Activated B cell treated with CpG ODN at 0.5 μM for 24 hours (primary cell): ENCODE measurements at places on chromosomes 2 and 18.

GRCh38 chr2:208147759-208148158, 1.8 kb upstream of the CRYGB start:
- no peak for DNase-seq

DNA sequence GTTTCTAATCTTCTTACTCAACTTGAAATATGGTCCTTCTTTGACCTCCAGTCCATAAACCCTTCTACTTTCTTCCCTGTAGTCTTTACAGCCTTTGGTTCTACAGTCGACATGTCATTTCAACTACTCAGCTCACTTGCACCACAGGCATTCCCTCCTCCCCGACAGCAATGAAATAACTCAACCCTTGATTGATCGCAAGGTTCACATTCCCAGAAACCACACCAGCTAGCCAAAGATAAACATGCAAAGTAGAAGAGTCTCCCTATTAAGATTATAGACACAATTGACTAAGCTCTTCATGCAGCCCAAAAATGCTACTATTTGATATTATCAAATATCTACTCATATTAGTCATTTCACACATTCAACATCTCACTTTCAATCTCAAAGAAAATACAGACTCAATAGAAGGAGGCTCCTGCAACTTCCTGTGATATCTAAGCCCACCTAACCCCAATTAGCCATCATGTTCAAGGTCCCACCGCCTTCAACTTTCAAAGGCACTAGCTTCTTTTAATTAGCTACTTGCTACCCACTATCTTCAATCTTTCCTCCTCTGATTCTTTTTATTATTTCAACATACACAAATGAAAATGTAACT, 50.8 kb downstream of the RTTN start:
- no peak for DNase-seq

GRCh38 chr2:126658905-126659561, 3.1 kb downstream of the GYPC start:
- DNase-seq, result no peak

GRCh38 chr2:167862296-167862695, 385.1 kb downstream of the STK39 start:
- no peak for DNase-seq

GRCh38 chr18:75654851-75655751, 227.6 kb upstream of the SMIM21 start:
- DNase-seq, result no peak

DNA sequence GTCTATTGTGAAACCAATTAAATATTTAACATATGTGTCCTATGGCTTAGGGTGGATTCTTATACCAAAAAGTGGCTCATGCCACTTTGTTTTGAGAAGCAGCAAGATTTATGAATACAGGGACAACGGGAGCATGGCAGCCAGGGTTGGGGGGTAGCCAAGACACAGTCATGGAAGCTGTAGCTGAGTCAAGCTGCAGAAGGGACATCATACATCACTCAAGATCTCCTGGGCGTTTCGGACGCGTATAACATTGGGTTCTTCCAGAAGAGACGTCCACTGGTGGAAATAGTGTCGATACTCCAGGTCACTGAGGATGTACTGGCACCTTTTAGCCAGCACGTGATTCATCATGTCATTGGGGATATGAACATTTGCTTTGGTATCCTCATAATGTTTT, 152.7 kb downstream of the RIF1 start:
- DNase-seq, result no peak

DNA sequence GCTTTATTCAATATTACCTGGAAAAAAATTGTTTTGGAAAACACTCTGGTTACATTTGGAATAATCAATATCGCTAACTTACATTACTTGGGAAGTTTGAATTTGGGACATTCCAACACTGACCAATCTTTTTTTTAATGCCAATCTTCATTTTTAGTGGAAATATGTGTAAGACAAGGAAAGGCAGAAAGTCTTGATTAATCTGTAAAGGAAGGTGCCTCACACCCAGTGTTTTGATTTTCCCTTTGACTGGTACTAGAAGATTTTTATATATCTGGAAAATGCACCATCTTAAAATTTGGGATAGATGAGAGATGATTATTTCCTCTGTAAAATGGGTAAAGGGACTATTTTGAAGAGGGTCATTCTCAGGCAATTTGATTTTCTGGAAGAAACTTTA, 879.2 kb upstream of the ZEB2 start:
- no peak for DNase-seq

DNA sequence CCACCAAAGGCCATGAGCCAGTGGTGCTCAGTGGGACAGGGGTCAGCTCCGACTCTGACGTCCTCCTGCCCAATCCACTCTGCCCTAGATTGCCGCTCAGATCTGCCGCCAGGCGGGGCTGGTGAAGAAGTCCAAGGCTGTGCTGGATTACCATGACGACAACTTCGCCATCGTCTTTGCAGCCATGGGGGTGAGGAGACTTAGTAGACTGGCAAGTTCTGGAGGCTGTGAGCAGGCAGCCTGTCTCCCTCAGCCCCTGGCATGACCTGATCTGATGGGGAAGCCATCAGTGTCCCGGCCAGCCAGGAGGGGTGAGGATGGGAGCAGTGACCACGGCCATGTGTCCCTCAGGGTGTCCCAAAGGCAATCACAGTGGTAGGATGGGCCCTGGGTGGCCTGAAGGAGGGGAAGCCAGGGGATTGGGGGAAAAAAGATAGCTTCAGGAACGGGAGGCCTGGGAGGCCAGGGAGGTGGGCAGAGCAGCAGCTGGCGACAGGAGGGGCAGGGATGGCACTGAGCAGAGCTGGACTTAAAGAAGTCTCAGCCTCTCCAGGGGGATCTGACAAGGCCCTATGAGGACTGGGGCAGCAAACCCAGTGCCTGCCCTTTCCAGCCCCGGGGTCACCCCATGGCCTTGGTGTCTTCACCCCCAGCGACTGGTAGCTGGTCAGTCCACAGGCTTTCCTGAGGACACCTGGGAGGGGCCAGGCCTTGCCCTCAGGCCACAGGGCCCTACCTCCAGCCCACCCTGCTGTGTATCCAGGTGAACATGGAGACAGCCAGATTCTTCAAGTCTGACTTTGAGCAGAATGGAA, 17.4 kb upstream of the ANKRD53 start:
- DNase-seq, result no peak

GRCh38 chr2:55891671-55892094, 31.9 kb downstream of the EFEMP1 start:
- no peak for DNase-seq

DNA sequence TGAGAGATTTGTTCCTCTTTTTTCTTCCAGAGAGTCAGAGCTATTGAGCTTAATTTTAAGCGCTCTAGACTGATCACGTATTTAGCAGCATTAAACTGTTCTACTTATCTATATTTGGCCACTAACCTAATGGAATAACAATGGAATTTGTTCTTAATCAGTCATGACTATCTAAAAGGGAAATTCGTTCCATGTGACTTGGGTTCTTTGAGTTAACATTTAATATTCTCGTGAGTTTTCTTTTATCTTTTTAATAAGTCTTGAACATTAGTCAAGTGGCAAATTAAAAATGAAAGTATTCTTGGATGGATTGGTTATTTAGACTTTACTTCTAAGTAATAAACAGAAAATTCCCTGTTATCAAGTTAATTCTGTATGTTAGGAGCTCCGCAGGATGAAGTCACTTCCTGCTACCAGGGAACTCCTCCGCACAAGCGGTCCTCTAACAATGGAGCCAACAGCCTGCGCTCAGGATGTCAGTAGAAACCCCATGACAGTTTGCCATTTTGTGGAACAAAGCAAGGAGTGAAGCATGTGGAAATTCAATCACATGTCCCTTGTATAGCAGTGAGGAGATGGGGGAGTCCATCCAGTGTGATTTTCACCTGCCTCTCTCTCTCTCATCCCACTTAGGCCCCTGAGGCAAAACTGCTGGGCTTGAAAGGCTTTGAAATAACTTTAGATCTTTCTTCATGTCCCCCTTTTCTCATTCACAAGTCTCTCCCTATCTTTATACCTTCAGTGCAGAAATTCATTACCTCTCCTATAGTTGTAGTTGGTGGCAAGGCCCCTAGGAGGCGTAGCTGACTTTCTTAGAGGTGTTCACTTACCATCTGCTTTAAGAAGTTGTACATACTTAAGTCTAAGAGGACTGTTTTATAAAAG, 138.1 kb downstream of the WDR7 start:
- DNase-seq, result no peak

GRCh38 chr2:190460487-190460886, 52.3 kb downstream of the MFSD6 start:
- DNase-seq, result no peak

DNA sequence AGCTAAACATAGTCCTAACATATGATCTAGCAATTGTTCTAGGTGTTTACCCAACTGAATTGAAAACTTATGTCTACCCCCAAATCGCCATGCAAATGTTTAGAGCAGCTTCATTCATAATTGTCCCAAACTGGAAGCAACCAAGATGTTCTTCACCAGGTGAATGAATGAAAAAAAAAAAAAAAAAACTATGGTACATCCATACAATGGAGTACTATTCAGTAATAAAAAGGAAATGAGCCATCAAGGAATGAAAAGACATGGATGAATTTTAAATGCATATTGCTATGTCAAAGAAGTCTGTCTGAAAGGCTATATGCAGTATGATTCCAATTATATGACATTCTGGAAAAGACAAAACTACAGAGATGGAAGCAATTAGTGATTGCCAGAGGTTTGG, 98.6 kb upstream of the ITPRID2 start:
- DNase-seq, result no peak

- DNase-seq, result peak; percentile 12
These were observed 19.7 kb downstream of the CROCC2 start for GRCh38 chr2:240925568-240926515.

GRCh38 chr2:29000481-29000880, 19.4 kb downstream of the TOGARAM2 start:
- DNase-seq, result peak; percentile 39

GRCh38 chr2:43790147-43790546, 16.3 kb downstream of the DYNC2LI1 start:
- no peak for DNase-seq

GRCh38 chr2:164975891-164976290, 20.6 kb upstream of the SLC38A11 start:
- DNase-seq, result no peak

DNA sequence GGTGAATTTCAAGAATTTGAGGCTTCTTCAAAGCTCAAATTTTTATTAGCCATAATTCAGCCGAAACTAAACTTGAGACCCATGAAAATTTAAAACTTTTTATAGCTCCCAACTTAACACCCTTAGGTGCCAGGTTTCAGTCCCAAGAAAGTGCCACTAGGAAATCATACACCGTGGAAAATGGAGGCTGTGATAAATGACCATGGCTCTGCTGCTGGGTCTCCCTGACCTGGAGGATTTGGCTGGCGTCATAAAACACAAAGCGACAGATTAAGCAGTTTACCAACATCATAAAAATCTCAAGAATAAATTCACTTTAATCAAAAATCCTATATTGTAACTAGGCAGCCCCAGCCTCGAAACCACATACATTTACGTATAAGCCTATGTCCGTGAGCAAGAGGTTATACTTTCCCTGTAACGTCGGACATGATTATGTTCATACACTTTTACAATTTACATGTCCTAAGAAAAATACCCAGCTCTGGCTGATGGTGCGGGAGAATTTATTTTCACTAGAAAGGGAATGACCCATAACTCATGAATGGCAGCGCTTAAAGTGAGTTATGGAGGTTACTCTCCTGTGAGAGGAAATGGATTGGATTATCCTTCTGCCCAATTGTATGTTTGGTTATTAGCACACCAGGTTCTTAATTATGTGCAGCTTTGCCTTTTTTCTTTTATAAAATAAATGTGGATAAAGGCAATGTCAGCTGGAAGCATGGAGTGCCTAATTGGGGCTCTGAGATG, 329.4 kb downstream of the AGPS start:
- no peak for DNase-seq

DNA sequence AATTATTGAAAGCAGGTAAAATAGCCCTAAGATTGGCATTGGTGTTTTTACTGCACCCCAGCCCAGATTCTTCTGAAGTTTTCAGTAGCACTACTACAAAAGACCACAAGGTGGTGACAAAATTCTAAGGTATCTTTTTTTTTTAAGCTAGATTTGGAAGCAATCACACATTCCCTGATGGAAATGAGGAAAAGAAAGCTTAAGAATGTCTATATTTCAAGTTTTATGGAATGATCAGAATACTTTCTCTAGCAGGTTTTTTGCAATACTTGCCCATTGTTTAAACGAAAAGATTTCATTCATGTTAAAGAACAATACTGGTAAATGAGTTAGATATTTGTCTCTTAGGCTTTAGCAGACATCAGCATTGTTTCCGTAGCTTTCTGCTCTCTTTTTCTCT, 32.1 kb upstream of the ZNF638 start:
- DNase-seq, result no peak

DNA sequence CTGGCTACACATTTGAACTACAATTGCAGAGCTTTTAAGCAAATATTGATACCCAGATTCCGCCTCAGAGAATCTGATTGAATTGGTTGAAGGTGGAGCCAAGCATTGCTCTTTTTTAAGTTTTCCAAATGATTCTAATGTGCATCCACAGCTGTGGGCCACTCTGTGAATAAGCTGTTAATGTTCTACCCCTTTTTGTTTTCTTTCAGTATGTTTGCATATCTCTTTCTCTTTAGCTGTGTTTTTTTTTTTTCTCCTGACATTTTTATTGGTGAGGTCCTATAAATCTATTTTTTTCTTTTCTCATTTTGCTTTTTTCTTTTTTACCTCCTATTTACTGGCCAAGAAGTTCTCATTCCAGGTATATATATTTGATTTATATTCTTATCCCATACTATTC, 6.5 kb downstream of the SCN3A start:
- no peak for DNase-seq

- DNase-seq, result no peak
These were observed 18.9 kb upstream of the THOC1 start for GRCh38 chr18:286515-287310.

- DNase-seq, result no peak
These were observed 533.4 kb upstream of the ID2 start for GRCh38 chr2:8148260-8149006.

DNA sequence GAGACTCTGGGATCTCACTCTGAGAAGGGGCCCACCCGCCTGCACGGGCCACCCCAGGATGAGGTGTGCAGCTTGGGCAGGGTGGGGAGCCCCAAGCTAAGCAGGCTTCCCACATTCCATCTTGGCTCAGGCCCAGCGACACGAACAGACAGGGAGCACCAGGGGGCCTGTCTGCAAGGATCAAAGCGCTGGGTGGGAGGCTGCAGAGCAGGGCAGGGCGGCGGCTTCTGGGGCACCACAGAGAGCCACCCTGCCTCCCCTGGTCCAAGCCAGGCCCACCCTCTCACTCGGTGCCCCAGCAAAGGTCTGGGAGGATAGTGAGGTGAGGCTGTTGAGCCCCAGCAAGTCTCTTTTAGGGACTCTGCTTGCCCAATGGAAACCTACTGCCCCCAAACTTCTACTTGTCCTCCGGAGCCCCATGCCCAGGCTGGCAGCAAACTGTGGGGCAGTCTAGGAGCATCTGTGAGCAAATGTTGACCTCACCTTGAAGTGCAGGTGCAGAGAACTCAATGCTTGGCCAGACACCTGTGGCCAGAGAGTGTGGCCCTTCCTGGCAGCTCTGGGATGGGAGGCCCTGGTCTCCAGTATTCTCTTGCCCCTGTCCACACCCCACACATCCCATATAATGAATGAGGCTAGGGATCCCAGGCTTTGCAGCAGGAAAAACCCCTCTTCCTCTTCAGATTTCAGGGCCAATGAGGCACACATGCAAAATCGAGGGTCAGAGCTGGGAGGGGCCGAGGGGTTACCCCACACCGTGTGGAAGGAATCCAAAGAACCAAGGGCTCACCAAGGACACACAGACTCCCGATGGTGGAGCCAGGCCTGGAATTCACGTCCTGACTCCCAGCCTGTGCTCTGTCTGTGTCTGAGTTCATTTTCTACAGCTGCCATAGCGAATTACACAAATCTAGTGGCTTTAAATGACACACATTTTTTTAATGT, 18.8 kb upstream of the GLI2 start:
- DNase-seq, result no peak
